GM18507 (cell line): ENCODE measurements at places on chromosomes 12 and 14.
A peak's percentile ranks its signal among the peaks of the same experiment; 100 is the strongest.

- no peak for DNase-seq
These were observed 27.0 kb downstream of the HPD start for GRCh38 chr12:121831571-121832245.

DNA sequence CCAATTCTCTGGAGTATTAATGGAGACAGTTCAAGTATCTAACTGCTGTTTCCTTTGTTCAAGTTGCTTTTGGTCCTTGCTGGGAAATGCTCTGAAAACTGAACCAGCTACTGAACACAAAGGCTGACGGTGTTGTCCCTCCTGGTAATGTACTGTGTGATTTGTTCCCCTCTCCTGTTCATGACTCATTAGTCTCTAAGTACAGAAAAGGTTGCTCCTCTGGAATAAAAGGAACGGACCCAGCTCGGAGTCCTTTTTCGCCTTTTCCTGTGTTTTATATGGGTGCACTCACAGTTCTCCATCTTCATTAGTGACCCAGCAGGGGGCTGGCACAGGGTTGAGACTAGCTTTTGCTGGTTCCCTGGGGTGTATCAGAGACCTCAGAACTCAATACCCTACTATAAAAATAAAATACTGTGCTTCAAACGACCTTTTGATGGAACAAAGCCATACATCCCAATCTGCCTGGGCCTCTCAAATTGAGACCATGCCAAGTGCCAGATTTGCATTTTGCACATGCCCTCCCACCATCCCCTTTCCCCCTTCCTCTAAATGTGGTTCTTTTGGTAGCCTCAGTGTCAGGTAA, 269.7 kb downstream of the RAD51B start:
- DNase-seq = no peak

- no peak for DNase-seq
These were observed 111.2 kb downstream of the ST8SIA1 start for GRCh38 chr12:22223356-22223755.

- no peak for DNase-seq
These were observed 63.9 kb downstream of the FUT8 start for GRCh38 chr14:65476273-65476941.

GRCh38 chr14:72812292-72812851, 81.5 kb downstream of the DPF3 start:
- DNase-seq = no peak

DNA sequence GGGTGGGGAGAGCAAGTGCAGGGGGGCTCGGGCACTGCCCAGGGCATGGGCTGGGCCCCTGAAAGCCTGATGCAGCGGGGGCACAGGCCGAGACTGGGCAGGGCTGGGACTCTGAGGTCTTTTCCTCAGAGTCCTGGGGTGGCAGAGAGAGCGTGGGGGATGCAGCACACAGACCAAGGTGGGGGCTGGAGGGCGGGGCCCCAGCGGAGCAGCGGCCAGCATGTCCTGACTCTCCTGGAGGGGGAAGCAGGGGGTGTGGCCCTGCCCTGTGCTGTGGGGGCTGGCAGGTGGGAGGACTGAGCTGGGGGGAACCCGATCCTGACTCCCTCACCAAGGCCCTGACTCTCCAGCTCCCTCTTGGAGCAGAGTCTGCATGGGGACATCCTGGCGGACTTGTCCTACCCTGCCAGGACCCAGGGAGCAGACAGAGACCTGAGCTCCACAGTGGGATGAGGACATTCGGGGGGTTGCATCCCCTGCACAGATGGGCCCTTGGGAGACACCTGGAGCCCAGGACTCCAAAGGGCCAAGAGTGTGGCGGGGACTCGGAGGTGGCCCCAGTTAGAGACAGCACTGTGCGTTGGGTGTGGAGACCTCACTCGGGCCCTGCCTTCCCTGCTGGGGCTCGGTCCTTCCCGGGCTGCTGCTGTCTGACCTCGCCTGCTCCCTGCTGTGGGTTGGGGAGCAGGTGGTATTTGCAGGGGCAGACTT, 326.1 kb downstream of the TMEM121 start:
- DNase-seq = no peak

GRCh38 chr14:75230140-75230792, 48.4 kb upstream of the FOS start:
- no peak for DNase-seq

DNA sequence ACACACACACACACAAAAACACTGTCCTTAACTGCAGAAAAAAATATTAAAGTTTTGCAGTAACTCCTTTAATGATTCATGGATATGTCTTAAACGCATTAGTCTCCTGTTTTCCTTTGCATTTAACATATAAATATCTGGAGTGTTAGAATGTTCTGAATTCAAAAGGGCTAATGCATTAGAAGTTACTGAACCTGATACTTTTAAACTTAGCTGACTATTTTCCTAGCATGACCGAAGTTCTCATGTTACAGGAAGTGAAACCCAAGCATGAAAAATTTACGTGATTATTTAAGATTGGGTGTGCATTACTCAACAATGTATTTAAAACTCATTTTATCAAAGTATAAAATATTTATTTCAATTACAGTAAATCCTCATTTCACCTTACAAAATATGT, 791.2 kb downstream of the FLRT2 start:
- no peak for DNase-seq

DNA sequence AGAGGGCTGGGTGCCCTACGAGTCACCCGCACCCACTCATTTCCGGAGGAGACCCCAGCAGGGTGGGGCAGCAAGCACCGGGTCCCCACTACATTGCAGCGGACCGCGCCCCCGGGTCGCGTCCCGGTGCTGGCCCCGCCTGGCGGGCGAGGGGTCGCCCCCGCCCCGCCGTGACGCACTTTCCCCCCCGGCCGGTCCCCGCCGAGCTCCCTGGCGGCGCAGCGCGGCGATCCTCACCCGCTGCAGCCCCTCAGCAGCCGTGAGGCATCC, 106.1 kb downstream of the PRICKLE1 start:
- DNase-seq = no peak

DNA sequence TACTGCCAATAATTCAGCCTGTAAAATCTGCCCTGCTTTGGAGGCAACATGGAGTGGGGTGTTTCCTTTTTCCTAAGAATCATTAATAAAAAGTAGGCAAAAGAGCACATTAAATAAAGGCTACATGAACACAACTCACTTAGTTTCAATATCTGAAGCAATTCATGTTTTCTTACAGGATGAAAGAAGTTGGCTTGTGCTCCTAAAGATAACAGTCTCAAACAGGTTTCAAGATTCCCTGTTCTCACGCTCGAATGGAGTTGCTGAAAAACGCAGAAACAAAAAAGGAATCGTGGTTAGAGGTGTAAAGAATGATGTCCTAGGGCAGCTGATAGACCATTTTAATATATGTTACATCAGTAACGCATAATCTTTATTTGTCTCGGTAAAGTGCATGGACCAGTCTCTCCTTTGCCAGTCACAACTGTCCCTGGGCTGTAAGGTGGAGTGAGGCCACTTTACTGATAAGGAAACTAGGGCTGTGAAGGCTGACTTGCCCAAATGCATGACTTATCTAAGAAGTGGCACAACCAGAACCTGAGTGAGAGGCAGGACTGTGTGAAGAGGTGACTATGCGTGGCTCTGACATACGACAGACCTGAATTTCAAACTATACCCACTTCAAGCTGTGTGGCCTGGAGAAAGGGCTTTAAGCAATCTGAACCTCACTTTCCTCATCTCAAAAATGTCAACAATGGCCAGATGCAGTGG, 12.6 kb downstream of the GIT2 start:
- no peak for DNase-seq

DNA sequence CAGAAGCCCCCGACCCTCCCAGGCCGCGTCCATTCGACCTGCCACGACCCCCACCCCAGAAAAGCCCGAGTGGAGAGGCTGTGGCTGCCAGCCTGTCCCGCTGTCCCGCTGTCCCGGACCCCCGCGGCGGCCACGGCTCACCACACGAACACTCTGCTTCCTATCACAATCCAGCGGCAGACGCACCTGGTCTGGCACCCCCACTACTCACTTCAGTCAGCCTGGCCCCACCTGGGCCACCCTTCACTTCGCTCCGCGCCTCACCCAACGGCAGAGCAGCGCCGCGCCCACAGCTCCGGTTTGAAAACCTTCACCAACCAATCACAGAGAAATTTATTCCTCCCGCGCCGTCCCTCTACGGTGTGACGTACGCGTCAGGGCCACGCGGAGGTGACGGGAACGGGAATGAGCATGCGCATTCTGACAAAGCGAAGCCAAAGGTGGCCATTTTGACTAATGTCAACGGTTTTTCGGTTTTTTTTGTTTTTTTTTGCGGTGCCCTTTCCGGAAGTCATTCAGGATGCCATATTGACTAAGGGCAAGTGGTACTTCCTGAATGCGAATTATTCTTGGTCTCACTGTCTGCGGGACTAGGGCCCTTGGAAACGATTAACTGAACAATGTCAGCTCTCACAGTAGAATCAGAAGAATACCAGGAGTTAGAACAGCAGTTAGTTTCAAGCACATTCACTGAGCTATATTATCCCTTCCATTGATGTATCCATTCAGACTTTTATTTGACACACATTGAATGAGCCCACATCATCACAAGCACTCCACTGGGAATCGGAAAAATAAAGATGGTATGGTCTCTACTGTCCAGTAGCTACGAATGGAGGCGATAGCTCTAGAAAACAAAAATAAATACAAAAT, at the start of gene RACGAP1:
Gene RACGAP1 (minus strand): TSS at position 308 of the 873 bp plus-strand sequence. CDS start 8,779 bp downstream, outside the sequence.
- peak; percentile 97 for DNase-seq

GRCh38 chr12:19167708-19168107, 38.2 kb downstream of the PLEKHA5 start:
- DNase-seq = no peak

- DNase-seq = no peak
These were observed 509.1 kb downstream of the PCNX1 start for GRCh38 chr14:71416392-71416791.

DNA sequence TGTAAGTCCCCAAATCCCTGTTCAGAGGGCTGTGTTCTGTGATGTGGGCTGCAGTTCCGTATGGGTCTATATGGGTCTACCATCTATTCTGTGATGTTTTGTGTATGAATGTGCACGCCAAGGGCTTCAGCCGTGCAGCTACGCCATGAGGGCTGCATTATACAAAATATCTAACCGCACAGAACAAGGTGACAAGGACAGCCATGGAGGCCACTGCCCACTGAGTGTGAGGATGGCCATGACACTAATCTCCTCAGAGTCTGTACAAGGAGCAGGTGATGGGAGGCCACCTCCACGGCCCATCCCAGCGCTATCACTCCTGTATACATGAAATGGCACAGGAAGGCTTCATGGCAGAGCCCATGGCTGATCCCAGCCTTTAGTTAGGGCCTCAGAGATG, 102.0 kb downstream of the DICER1 start:
- DNase-seq = no peak
